ENCODE measurements at places on chromosomes 1 and 21.

DNA sequence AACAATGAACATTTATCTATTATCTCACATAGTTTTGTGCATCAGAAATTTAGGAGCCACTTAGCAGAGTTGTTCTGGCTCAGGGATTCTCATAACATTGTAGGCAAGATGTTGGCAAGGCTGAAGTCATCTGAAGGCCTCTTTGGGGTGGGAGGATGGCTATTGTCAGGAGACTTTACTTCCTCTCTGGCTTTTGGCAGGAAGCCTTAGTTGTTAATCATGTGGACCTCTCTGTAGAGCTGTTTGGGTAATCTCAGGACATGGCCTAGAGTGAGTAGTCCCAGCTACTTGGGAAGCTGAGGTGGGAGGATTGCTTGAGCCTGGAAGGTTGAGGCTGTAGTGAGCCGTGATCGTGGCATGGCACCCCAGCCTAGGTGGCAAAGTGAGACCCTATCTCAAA lies 40.2 kb downstream of the RASAL2 start:
- DNase-seq: no peak

DNA sequence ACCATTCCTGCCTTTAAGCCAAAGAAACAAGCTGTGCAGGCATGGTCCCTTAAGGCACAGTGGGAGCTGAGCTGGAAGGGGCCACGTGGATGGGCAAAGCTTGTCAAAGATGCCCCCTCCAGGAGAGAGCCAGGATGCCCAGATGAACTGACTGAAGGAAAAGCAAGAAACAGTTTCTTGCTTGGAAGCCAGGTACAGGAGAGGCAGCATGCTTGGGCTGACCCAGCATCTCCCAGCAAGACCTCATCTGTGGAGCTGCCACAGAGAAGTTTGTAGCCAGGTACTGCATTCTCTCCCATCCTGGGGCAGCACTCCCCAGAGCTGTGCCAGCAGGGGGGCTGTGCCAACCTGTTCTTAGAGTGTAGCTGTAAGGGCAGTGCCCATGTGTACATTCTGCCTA lies 1.3 kb upstream of the SLC50A1 start:
- DNase-seq: no peak

DNA sequence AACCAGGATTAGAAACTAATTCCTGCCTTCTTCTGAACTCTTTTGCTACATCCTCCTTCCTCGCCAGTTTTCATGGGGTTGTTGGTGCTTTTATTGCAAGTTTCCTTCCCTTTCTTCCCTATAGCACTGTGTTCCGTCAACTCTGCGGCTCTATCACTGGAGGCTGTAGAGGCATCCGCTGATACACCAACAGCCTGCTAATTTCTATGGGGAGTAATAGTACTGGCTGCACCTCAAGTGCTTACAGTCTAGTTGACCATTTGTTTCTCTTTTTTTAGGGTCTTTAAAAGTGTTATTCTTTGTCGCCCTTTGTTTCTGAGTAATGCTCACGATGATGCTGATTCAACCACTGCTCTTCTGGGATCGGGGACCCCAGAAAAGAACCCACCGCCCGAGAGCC lies 746 bp downstream of the MIS18A start:
- DNase-seq: peak; percentile 39

DNA sequence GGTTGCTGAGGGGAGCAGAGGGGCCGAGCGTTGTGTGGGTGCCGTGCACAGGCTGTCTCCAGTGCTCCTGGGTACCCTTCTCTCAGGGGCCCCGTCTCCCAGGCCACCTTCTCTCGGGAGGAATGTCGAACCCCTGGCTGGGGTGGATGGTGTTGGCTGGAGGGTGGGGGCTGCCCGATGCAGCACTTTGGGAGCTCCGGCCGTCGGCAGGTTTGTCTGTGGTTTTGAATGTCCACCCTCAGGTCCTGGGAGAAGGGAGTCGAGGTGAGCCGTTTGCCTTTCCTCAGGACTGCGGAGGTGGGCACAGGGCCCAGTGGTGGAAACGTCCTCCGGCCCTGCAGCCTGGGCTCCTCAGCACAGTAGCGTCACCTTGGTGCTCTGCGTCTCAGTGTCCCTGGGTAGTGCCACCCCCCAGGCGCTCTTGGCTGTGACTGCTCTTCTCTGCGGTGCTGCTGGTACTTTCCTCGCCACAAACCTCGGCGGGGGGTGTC lies 14.5 kb downstream of the SLX9 start:
- no peak for DNase-seq

DNA sequence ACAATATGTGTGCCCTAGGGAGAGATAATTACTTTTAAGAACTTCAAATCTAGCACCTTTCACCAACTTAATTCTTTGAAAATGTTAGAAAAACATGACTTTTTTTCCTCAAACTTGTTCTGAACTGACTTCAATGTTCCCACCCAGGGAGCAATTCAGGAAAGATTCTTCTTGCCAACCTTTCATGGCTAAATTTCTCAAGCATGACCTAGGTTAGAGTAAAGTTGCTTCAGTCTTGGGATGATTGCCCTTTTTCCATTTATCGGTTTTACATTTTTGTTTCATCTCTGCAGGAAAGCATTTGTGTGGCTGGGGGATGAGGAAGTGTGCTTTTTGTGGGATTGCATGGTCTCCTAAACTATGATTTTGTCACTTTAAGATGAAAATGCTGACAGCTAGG lies 647.7 kb downstream of the LTN1 start:
- DNase-seq: no peak

DNA sequence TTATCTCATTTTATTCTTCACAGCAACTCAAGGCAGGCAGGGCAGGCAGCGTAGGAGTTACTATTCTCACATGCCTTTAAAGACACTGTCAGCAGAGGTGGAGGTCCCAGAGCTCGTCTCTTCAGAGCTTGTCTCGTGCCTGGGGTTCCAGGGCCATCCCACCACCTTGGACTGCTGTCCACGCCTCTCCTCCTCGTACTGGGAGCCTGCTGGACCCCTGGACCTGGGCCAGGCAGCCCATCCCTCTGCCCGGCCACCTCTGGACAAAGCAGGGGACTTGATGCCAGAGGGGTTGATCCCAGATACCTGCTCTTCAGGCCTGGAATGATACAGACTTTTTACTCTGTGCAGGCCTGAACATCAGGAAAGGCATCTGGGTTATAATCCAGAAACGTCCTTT lies 546.8 kb downstream of the KIF26B start:
- DNase-seq: no peak

DNA sequence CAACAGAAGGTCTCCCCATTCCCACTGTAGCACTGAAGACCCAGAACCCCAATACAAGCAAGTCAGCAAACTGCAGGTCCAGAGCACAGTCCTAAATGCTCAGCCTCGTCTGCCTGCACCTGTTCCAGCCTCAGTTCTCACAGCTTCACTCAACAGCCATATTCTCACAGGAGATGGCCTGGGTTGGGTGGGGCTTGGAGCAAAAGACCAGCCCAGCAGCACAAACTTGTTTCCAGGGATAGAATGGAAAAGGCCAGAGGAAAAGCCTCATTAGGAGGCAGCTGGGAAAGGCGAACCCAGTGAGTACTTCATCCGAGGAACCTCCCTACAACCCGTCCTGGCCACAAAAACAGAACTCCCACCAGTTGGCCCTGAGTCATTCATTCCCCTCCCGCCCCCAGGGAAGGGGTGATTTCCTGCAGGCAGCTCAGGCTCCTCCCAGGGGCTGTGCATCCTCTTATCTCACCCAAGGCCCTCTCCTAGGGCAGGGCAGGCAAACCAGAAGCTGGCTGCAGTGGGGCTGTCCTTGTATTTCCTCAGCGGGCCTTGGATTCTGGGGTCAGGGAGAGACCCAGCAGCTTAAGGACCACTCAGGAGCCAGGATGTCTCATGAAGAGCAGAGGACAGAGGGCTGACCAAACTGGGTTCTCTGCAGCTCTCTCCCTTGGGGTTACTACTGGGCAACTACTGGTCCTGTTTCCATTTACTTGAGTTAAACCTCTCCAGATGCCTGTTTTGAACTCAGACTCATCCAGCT lies 7.4 kb upstream of the MPL start:
- peak; percentile 62 for DNase-seq

DNA sequence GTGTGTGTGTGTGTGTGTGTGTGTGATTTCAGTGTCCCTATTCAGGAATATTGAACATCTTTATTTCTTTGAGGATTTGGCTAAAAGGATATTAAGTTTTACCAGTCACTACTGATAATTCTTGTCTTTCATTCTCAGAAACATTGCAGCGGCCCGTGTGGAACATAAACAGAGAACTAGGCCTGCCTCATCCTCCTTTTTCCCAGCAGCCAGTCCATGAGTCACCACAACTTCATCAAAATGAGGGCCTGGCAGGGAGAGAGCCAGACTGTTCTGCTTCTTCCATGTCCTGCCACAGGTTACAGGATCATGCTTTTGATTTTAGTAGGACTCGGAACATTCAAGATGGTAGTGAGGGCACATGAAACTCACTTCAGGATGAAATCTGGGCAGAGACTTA lies 50.7 kb downstream of the LRIG2 start:
- DNase-seq: no peak

DNA sequence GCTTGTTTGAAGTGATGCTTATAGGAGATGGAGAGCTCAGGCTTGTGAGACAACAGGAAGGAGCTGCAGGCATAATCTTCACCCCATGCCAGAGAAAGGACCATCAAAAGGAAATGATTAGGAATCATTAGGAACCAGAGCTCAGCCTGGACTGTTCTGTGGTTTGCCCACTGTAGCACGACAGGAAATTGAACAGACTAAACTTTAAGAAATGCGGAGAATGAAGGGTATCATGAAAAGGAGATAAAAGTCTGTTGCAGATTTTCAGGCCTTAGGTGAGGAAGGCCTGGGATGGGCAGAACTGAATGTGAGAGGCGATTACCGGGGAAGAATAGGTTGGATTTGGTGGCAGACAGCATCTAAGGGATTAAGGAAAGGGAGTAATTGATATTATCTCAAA lies 292.0 kb upstream of the PLXNA2 start:
- DNase-seq: no peak

- no peak for DNase-seq
Measured at GRCh38 chr1:202915146-202915545, 11.9 kb downstream of the KLHL12 start.

- DNase-seq: no peak
Measured at GRCh38 chr1:24720152-24720551, 25.1 kb upstream of the CLIC4 start.

- DNase-seq: no peak
Measured at GRCh38 chr1:18211764-18212163, 104.2 kb downstream of the IGSF21 start.

GRCh38 chr21:40688106-40688864 lies 158.7 kb downstream of the DSCAM start:
- DNase-seq: no peak

GRCh38 chr1:15953791-15954241 lies 22.1 kb downstream of the ZBTB17 start:
- DNase-seq: no peak

GRCh38 chr1:56505792-56506743 lies 73.3 kb downstream of the PLPP3 start:
- no peak for DNase-seq

DNA sequence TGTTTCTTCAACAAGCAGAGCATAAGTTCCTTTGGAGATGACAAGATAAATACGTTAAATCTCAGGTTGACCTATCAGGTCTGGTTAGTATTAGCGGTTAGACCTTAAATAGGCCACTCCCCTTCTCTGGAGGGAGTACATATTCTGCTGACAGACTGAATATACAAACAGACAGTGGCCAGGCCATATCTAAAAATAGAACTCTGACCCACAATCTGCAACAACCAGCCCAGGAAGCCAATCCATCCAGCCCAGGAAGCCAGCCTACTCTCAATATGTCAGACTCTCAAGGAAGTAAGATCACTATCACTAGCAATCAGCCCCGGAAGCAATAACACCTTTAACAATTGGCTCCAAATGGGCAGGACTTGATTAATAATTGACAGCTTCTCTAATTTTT lies 6.7 kb downstream of the IL20 start:
- DNase-seq: no peak

DNA sequence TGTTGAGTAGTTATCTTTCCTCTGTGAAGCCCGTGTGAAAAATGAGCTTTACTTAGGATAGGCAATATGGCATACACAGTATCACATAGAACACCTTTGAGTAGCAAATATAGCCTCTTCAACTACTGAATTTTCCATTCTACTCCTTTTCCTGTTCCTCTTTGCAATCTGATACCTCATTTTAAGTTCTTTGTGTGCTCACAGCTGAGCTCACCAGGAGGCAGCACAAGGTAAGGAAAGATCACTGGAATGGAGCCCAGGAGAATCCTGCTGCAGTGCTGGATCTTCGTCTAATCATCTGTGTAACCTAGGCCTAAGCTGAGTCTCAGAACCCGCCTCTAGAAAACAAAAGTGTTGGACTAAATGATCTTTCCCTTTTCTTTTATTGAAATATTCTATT lies 171.0 kb downstream of the LRRC40 start:
- peak; percentile 4 for DNase-seq

DNA sequence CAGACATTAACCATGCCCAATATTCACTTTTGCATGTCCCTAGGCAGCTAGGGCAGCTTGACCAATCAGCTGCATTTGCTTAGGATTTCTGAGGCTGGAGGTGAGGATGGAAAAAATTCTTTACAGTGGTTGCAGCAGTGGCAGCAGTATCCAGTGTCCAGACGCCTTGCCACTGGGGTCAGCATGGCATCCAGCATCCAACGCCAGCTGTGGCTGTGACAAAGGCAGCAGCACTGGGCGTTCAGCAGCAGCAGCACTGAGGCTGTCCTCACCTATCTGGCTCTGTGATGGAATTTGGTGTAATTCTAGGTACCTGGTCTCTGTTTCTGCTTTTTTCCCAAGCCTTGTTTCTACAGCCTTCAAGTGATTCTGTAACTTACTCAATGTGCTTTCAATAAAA lies 15.5 kb downstream of the RHBDL2 start:
- DNase-seq: no peak

GRCh38 chr1:55347866-55348265 lies 132.7 kb upstream of the USP24 start:
- no peak for DNase-seq

- no peak for DNase-seq
Measured at GRCh38 chr21:38814126-38815059, 8.7 kb downstream of the ETS2 start.

GRCh38 chr1:222045786-222046185 lies 303.9 kb upstream of the DUSP10 start:
- no peak for DNase-seq

DNA sequence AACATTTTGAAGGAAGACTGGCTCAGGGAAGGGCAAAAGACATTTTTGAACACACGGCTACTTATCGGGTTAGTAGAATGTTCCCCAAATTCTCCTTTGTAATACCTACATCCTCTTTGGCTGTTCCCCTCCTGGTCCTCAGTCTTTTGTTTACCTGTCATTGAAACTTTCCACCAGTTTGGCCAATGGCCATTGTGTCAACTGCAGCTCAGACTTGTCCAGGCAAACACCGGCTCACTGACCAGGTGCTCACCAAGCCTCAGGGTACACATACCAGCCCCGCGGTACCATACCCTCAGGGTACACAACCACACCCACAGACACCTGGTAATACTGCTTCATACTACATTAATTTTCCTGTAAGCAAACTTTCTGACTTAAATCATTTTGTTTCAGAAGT lies 84.8 kb upstream of the ZNF648 start:
- DNase-seq: no peak

DNA sequence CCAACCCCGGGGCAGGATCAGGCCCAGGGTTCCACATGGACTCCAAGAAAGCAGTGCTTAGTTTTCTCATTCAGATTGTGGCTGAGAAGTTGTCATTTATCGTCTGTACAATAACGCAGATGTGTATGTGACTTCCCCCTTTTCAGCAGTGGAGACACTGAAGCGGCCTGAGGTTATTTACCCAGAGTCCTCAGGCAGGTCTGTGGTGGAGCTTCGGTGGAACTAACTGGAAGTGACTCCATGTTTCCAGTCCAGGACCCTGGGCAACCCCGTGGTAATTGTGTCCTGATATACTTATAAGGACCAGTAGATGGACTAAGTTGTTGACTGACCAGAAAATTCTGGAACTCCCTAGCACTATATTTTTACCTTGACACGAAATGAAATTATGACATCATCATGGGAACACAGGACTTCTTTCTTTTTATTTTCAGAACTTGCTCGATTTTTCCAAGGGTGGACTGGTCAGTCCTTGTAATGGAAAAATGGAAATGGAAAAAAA lies 1.0 kb upstream of the IER5 start:
- peak; percentile 55 for DNase-seq
